Fibroblast of mammary gland (primary cell): ENCODE measurements at places on chromosomes 3 and 15.

DNA sequence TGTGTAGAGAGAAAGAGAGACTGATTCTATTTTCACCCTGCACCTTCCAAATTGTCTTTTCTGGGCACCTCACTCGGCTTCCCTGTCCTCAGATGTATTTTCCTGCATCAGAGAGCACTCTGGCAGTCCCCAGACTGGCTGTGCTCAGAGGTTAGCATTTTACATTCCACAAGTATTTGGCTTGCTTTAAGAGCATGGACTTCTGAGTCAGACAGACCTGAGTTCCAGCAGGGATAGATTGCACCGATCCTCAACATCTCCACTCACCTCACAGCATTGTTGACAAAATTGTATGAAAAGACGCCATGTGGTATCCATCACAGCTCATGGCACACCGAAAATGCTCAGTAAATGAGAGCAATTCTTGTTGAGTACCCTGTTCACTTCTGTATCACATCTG, 45.6 kb downstream of the SST start:
- DNase-seq = no peak

- no peak for DNase-seq
These were observed 423.5 kb downstream of the TUSC7 start for GRCh38 chr3:117133066-117133465.

DNA sequence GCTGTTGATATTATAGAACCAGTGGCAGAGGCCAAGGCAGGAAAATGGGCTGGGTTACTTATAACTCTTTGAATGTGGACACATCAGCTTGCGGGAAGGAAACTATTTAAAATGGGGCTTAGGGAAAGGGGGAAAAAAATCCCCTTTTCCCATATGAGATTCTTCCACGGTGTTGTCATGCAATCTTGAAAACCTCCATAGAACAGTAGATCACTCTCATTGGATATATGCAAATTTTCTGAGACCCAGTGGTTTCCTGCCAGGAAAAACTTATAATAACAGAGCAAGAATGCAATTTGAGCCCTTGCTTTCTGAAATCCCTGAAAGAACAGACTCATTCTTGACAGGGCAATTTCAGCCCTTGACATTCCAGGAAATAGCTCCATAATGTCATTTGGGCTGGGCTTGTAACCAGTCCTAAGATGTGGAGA, 31.1 kb downstream of the TMEM212 start:
- peak; percentile 91 for DNase-seq

DNA sequence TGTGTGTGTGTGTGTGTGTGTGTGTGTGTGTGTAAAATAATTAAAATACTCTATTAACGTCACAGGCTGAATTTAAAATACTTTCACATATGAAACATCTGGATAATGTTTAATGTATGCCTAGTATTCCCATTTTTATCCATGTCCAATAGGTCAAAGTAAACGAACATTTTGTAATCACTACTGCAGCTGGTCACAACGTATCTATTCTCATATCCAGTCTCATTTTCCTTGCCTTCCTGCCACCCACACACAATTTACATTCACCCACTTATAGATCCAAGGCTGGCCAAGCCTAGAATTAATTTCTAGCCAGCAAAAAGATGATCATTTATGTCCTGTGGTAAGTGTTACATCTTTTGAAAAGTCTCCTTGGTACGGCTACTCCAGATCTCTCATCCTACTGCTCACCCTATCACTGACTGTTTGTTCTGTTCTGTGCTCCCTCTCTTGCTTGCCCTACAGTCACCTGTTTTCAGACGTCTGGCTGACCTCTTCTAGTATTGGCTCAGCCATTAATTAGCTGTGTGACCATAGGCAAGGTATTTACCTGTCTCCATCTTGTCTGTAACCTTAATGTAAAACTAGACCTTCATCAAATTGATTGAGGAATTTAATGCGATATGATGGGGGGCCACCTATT, 17.6 kb downstream of the SERPINI2 start:
- DNase-seq = no peak

DNA sequence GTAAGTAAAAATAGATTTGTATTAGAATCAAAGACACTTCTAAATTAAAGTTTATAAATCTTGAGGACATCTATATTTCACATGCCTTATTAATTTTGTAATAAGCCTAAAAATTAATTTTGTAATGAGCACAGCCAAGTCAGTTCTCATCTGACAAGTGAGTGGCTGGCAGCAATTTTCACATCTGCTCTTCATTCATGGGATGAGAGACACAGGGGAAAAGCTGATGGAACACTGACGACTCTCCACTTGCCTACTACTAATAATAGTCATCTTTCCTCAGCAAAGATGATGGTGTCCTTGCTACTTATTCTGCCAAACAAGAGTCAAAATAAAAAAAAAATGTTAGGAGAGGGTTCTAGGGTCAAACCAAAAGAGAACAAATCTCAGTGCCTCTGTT, 14.4 kb upstream of the CMSS1 start:
- DNase-seq = no peak

DNA sequence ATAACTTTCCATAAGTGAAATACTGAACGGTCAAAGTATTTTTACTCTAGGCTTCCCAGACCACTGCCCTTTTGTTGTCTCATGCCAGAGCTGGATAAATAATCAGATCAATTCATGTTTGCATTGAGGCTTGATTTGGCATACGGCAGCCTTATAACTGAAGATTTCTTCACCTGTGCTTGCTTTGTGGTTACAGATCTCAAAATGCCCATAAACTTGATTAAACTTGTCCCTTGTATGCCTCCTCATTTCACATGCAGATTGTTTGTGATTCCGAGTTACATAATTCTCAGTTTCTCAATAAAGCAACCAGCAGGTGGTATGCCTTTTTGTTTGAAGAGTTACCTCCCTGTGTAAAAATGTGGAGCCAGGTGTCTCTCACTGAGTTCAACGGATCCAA, 211.4 kb upstream of the LRIG1 start:
- DNase-seq = no peak

DNA sequence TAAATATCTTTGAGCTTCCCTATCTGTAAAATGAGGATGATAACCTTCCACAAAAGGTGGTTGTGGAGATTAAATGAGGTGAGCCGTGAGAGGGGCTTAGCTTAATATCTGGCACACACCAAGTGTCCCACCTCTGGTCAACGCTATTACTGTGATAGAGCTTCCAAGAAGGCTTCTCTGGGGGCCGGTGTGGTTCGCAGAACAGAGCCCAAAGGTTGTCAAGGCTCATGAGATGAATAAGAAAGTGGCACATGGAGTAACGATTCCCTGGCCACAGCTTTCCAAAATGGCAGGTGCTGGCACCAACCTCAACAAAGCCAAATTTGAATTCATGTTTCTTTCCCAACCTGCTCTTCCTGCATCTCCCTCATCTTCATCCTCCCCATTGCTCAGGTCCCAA, 10.4 kb downstream of the KY start:
- DNase-seq = no peak

DNA sequence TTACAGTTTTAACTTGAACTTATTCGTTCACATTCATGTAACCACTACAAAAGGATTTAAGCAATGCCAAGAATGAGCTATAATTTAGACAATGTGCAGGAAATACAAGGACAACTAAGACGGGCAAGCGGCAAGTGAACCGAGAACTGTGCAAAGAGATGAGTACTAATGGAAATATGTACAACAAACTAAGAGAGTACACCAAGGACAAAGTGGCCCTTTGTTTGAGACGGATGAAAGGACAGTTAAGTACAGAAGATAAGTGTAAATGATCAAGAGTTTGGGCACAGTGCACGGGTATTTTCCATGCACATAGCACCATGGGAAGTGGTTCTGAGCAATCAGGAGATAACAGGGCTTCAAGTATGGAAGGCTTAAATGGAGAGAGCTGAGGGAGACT, 281.7 kb downstream of the ROBO2 start:
- DNase-seq = no peak

DNA sequence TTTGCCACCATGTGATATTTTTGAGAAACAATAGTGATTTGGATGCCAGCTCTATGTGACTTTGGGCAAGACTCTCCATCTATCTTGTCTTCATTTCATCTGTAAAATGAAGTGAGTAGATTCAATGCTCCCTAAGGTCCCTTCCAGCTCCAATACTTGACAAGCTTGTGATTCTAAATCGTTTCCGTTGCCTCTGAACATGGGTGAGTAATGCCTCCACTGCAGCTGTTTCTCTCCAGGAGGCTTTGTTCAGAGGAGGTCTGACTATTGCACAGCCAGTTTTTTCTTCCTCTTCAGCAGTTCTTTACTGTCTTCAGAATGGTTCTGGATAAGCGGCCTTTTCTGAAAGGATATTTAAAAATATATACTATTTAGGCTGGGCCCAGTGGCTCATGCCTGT, 14.8 kb upstream of the TMOD3 start:
- peak; percentile 26 for DNase-seq

GRCh38 chr3:24829011-24829581, 334.4 kb upstream of the THRB start:
- no peak for DNase-seq
